ENCODE measurements at places on chromosomes 1 and 21. TPM values are rescaled to one million over a fixed set of nuclear protein-coding genes. Genes with fewer than 3 reads are reported as not detected.

KCNC4 gene
- 4.8 TPM for total RNA-seq

DNA sequence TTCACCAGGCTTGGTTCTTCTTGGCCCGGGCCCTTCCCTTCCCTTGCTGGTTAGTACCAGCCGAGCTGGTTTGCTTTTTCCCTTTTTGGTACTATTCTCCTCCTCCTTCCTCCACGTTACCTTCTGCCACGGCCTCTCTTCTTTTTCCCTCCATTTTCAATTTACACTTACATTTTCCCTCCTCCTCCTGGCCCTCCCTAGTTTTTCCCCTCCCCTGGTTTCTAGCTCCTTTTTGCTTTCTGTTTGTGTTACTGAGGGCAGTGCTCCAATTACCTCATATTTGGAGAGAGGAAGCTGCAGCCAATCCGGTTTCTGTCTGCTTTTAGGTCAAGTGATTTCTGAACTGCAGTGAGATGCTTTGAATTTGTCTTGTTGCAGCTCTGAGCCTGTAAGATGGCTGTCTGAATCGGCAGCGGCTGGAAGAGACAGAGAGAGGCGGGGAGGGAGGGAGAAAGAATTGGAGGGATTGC is 63.7 kb downstream of the MACF1 start:
- peaks cover 47% of the 10 kb centered on the region for H3K4me1 ChIP-seq
- DNase-seq, result no peak
- no peaks in the 10 kb centered on the region for H3K27me3 ChIP-seq
- peak overlapping the region; percentile 82 for H3K4me3 ChIP-seq

GRCh38 chr1:169009666-169010065 is 96.8 kb upstream of the ATP1B1 start:
- H3K36me3 ChIP-seq, result no peaks in the 10 kb centered on the region
- H3K27ac ChIP-seq, result no peak overlapping the region
- no peaks in the 10 kb centered on the region for H3K4me1 ChIP-seq
- H3K27me3 ChIP-seq, result no peaks in the 10 kb centered on the region
- DNase-seq, result no peak

DNA sequence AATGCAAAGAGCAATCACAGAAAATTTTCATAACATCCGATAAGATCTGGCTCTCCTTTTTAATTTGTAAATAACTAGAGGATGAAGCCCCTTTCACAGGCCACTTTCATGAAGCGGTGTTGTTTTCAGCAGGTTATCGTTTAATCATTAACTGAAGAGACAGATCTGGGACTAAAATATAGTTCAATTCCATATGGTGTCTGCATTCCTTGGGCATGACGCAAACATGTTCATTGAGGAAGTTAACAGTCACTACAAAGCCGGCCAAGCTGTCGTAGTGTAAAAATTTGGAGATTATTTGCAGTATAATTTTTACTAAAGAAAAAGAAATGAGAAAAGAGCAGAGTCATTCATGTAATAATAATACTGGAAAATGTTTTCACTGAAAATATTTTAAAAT is 565.2 kb upstream of the ADAMTS5 start:
- H3K27me3 ChIP-seq, result no peaks in the 10 kb centered on the region
- H3K36me3 ChIP-seq, result no peaks in the 10 kb centered on the region
- peak overlapping the region; percentile 39 for H3K27ac ChIP-seq
- peaks cover 7% of the 10 kb centered on the region for H3K4me1 ChIP-seq

TIAM1 gene
- total RNA-seq, result 49.3 TPM

DNA sequence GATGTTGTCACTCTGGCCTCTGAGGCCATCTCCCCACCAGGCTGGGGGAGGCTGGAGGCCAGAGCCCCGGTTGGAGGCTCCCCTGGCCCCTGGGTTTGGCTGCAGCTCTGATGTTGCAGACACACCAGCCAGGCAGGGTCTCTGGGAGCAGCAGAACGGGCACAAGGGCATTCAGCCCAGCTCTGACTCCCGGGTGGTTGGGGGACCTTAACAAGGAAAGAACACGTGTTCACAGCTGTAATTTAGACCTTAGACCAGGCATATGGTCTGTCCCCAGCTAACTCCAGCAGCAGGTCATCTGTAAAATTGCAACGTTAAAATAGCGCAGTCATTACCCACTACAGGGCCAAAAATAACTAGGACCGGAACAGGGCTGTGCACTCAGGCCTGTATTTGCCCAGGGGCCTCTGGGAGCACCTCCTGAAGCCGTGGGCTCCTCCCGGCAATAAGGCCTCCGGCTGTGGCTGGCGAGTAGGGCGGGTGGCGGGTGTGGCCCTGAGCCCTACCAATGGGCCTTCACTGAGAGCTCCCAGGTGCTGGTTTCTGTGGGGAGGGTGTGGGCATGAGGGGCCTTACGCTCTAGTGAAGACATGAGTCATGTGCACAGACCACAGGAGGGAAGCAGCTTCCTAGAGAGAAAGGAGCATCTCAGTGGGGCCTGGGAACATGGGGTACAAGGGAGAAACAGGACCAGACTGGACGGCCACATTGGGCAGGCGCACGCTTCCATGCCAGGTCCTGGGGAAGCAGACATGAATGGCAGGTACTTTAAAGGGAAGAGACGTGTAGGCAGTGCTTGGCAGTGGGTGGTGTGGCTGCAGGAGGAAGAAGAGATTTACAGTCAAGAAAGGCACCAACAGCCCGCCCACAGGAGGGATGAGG is 6.1 kb downstream of the LDLRAP1 start:
- H3K27ac ChIP-seq, result peak overlapping the region; percentile 76
- no peak for DNase-seq
- H3K4me3 ChIP-seq, result peak overlapping the region; percentile 54
- H3K4me1 ChIP-seq, result peaks cover 32% of the 10 kb centered on the region
- H3K27me3 ChIP-seq, result no peaks in the 10 kb centered on the region
- H3K36me3 ChIP-seq, result no peaks in the 10 kb centered on the region

- H3K27me3 ChIP-seq, result no peaks in the 10 kb centered on the region
- peaks cover 16% of the 10 kb centered on the region for H3K4me1 ChIP-seq
- DNase-seq, result no peak
- H3K36me3 ChIP-seq, result no peaks in the 10 kb centered on the region
- H3K27ac ChIP-seq, result no peak overlapping the region
- no peak overlapping the region for H3K4me3 ChIP-seq
Measured at GRCh38 chr1:60930130-60930529, 152.2 kb upstream of the NFIA start.

FMO2 gene
- total RNA-seq, result 0.60 TPM

CNIH4 gene
- total RNA-seq, result 59.3 TPM
